ENCODE measurements at places on chromosomes 5 and 9.

DNA sequence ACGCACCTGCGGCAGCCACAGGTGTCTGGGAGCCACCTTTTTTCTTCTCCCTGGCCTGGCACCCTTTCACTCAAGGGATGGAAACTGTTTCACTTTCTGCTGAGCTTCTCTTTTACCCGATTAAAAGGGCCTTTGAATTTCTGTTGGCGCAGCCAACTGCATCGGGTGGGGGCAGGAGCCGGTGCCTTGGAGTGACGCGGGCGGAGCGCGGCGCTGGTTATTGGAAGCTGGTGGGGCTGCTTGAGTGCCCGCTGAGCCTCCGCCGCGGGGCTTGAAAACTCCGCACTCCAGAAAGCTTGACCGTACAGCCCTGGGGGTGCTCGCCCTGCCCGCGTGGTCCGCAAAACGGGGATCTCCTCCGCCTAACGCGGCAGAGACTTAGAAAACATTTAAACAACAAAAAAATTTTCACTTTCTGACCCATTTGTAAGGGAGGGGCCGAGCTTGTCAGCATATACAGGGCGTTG is 52.0 kb upstream of the TJP2 start:
- DNase-seq = peak; percentile 13

DNA sequence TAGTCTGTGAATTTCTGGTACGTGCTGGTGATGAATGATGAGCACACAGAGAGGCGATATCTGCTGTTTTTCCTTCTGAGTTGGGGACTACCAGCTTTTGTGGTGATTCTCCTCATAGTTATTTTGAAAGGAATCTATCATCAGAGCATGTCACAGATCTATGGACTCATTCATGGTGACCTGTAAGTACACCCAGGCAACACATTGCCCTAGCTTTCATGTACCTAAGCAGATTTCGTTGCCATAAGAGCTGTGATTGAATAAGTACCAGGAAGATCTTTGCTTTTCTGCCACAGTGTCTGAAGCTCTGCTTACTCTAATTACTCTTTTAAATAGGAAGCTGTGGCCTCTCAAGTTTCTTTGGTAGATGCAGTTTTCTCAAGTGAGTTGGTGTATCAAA is 397.8 kb downstream of the ARRDC3 start:
- DNase-seq = no peak

- DNase-seq = no peak
Observed at GRCh38 chr5:139710319-139711066, 62.3 kb downstream of the CXXC5 start.

DNA sequence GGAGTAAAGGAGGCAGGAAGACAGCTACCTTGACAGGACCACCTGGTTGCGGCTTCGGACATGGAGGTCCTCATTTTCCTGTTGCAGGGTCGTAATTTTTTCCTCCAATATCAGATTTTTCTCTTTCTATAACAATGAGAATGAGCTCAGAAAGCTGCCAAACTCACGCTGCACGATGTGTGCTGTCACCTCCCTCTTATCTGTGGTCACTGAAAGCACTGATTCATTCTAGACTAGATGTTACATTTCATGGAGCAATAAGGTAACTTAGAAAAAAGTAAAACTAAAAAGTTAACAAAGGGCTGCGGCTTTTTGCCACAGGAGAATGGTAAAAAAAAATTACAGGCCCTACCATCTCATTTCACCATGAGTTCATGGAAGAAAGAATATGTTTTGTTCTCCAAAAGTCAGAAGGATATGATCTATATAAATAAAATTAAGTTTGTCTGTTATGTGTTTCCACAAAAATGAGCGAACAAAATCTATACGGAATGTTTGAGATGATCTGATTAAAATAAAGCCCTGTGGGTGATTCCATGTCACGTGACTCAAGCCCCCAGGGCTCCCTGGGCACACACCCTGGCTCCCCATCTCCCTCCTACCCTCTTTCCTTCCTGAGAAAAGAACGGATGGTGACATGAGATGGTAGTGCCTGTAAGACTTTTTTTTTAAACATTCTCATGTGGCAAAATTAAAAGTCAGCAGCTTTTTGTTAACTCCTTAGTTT is 26.9 kb upstream of the ANXA6 start:
- DNase-seq = no peak

DNA sequence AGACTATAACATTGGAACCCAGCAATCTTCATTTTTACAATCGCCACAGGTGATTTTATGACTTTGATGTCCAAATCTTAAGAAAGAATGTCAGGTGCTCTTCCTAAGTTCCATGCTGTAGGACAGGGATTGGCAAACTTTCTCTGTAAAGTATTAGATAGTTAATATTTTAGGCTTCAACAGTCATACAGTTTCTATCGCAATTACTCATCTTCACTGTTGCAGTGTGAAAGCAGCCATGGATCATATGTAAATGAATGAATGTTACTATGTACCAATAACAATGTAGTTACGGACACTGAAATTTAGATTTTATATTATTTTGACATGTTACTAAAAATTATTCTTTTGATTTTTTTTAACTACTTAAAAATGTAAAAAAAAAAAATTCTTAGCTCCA is 169.7 kb downstream of the DTWD2 start:
- DNase-seq = no peak

GRCh38 chr5:95332158-95332557 is 47.3 kb upstream of the MCTP1 start:
- no peak for DNase-seq

All from KG1 (cell line).